Natural killer cell (primary cell): ENCODE measurements at places on chromosomes 1 and 21. TPM values are rescaled to one million over a fixed set of nuclear protein-coding genes. Genes with fewer than 3 reads are reported as not detected.

The C1QB gene
- total RNA-seq, result not detected

The OR2L8 gene
- total RNA-seq, result not detected

The KRTAP23-1 gene
- total RNA-seq, result not detected

The DNASE2B gene
- not detected for total RNA-seq

The MYOC gene
- not detected for total RNA-seq

The LRRC3 gene
- total RNA-seq, result 0.50 TPM

The TMPRSS3 gene
- total RNA-seq, result not detected

The KAZN gene
- total RNA-seq, result 1.2 TPM
